Lower leg skin (tissue), 4 donors: ENCODE measurements at places on chromosomes 3 and 15. TPM values are rescaled to one million over a fixed set of nuclear protein-coding genes. Genes with fewer than 3 reads are reported as not detected.

Gene PYGO1
- total RNA-seq: 1.8 TPM

Gene ITIH1
- not detected for total RNA-seq

Gene MB21D2
- 11.8 TPM for total RNA-seq

Gene SUSD5
- total RNA-seq: 2.6 TPM

Gene PPM1M
- 10.4 TPM for total RNA-seq

Gene MEGF11
- total RNA-seq: 0.97 TPM

Gene ISLR
- total RNA-seq: 41.3 TPM

Gene PCOLCE2
- 10.4 TPM for total RNA-seq

Gene MED12L
- total RNA-seq: 0.15 TPM

Gene GABRG3
- 0.49 TPM for total RNA-seq

Gene MME
- total RNA-seq: 10.8 TPM

Gene NEO1
- total RNA-seq: 60.0 TPM

Gene ADGRG7
- total RNA-seq: not detected

Gene C2CD4A
- total RNA-seq: 0.10 TPM

Gene FEM1B
- total RNA-seq: 70.6 TPM

Gene INO80
- 38.2 TPM for total RNA-seq

Gene C3orf80
- total RNA-seq: 0.13 TPM

Gene IL17RD
- 2.9 TPM for total RNA-seq

Gene RYR3
- total RNA-seq: 1.8 TPM

Gene SLC35G2
- total RNA-seq: 2.4 TPM

Gene IMPG2
- total RNA-seq: not detected

Gene TMEM207
- not detected for total RNA-seq

Gene CHRFAM7A
- total RNA-seq: 0.11 TPM

Gene CEMIP
- 3.4 TPM for total RNA-seq

Gene GCSAM
- 0.52 TPM for total RNA-seq

Gene CELSR3
- 1.5 TPM for total RNA-seq

Gene SI
- total RNA-seq: not detected

Gene TPRG1
- total RNA-seq: 33.3 TPM

Gene IDH2
- 136 TPM for total RNA-seq

Gene UMPS
- total RNA-seq: 16.8 TPM

Gene SAXO2
- total RNA-seq: 1.5 TPM

Gene FETUB
- total RNA-seq: 8.3 TPM

Gene ST8SIA2
- total RNA-seq: 0.06 TPM

Gene ZNF774
- total RNA-seq: 2.5 TPM

Gene EFCC1
- total RNA-seq: 0.80 TPM

Gene NR1I2
- total RNA-seq: not detected
